AG10803 (cell line): ENCODE measurements at places on chromosomes 7 and 10.

DNA sequence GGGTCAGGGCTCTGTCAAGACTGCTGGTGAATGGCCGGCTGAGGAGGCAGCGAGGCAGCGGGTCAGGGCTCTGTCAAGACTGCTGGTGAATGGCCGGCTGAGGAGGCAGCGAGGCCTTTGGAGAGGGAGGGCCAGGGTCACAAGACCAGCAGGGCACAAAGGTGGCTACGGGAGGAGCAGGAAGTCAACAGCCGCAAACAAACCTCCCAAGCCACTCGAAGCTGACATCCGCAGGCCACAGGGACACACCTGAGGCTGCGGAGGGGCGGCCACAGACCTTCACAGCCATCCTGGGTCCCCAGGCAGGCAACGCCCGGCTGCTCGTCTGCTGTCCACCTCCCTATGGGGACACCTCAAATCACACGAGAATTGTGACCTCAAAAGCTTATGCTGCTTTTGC, 8.9 kb upstream of the GPER1 start:
- no peak for DNase-seq

- DNase-seq: no peak
These were observed 192.2 kb downstream of the CAMK1D start for GRCh38 chr10:12541446-12542067.

DNA sequence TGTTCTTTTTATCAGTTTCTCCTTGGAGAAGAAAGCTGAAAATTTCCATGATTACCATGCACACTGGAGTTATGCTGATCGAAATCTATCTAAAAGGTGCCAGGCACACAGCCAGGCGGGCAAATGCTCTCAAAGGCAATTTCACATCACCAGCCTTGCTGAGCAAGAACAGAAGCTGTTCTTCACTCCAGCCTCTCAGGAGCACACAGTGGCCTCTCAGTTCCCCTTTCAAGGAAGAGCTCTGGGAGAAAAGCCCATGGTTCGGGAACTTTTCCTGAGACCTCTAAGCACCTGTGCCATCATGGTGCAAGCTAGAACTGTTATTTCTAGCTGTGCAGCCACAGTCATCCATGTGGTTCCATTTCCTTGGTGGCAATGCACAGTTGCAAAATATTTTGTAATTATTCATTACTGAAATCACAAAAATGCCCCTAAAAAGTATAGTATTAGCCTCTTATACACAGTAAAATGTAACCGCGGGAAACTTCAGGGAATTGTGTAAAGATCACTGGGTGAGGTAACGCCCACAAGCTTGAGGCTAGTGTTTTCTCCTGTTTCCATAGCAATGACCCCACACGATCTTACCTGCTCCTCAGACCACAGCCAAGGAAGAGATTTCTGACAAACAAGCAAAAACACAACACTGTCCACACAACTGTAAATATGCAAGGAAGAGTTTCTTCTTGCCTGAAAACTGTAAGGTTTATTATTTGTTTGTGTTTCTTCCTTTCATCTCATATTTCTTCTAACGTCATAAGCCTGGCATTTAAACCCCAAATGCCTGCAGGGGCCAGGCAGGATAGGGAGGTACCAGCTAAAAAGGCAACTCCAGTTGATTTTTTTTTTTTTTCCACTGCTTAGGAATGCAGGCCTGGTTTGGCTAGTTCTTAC, 121.2 kb downstream of the FAM107B start:
- peak; percentile 86 for DNase-seq

DNA sequence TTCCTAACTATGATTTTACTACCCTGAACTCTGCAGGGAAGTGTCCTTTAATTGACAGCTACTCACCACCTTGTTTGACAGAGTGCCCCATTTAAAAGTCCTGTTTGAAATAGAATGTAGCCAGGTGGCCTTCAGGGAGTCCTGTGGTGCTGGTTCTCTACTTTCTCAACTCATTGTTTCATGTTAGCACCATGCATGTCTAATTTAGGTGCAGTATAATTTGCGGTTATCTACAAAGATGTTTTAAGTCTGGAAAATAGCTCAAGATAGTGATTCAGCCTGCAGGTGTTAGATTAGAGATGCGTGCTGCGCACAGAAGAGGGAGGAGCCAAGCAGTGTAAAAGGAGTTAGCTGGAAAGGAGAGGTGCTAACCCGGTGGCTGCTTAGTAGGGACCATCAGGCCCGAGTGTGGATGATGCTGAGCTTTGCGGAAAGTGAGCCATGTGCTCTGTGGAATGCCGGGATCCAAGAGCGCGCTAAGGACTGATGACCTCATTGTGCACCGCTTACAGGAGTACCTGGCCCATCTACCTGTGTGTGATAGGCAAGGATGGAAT, 1.2 kb downstream of the CCM2 start:
- DNase-seq: no peak

- DNase-seq: no peak
These were observed 14.1 kb downstream of the CHN2 start for GRCh38 chr7:29208410-29209250.

DNA sequence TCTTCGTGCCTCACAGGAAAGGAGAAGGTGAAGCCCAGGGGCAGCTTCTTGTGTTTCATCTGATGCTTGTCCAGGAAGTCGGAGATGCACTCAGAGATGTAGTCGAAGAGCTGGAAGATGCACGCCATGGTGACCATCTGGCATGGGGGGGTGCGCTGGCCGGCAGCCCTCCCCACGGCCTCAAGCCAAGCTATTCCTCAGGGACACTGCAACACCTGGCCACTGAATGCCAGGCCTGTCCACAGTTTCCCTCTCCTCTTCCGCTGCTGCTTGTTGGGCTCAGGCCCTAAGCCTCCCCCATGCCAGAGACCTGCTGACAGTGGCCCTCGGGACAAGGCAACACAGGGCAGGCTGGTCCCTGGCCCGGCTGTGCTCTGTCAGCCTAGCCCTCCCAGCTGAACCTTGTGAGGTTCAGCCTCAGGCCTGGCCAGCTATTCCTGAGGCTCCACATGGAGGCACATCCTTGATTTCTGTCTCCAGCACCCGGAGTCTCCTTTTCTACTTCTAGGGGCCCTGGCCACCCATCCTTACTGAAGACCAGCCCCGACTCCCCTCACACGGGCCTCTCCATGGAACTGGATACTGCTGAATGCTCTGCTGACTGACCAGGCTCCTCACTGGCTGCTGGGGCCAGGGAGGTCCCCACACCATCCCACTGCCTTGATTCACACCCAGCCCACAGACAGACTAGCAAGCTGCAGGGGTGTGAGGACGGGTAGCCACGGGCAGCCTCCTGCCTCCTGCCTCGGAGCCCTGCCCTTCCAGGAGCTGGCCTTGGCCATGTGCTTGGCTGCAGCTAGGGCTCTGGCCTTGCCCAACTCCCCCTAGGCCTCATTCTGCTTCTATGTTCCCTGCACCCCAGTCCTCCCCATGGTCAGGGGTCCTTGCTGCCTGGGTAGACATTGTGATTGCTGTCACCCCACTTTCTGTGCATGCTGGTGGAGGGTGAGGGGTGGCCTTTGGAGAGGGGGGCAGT, 10.1 kb upstream of the MYL7 start:
- DNase-seq: no peak

DNA sequence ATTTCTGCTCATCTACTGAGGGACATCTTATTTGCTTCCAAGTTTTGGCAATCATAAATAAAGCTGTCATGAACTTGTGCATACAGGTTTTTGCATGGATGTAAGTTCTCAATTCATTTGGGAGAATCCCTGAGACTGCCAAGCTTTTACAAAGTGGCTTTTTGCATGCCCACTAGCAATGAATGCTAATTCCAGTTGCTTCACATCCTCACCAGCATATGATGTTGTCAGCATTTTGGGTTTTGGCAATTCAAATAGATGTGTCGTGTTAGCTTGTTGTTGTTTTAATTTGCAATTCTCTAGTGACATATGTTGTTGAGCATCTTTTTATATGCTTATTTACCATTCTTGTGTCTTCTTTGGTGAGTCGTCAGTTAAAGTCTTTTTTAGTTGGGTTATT, 57.2 kb downstream of the RAB18 start:
- peak; percentile 12 for DNase-seq

GRCh38 chr7:69596056-69596455, 2.2 kb upstream of the AUTS2 start:
- DNase-seq: no peak

GRCh38 chr10:34526758-34527730, 288.1 kb downstream of the PARD3 start:
- DNase-seq: peak; percentile 97

- DNase-seq: no peak
These were observed 431.3 kb downstream of the GALNT17 start for GRCh38 chr7:71563276-71563675.

DNA sequence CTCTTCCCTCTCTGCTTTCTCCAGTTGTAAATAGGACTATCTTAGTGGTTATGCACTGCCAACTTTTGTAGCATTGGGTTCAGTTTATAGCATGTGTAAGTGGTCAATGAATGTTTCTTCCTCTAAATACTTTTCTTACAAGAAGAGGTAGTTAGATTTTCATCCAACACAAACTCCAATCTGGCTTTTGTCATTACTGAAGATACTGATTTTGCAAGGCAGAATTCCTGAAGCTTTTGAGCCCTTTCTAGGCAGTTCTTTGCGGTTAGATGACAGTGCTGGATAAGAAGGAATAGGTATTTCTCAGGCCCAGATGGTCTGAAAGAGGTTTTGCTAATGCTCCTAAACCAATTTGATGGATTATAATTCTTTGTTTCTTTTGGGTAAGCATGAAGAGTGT, 60.5 kb downstream of the BICC1 start:
- peak; percentile 52 for DNase-seq

DNA sequence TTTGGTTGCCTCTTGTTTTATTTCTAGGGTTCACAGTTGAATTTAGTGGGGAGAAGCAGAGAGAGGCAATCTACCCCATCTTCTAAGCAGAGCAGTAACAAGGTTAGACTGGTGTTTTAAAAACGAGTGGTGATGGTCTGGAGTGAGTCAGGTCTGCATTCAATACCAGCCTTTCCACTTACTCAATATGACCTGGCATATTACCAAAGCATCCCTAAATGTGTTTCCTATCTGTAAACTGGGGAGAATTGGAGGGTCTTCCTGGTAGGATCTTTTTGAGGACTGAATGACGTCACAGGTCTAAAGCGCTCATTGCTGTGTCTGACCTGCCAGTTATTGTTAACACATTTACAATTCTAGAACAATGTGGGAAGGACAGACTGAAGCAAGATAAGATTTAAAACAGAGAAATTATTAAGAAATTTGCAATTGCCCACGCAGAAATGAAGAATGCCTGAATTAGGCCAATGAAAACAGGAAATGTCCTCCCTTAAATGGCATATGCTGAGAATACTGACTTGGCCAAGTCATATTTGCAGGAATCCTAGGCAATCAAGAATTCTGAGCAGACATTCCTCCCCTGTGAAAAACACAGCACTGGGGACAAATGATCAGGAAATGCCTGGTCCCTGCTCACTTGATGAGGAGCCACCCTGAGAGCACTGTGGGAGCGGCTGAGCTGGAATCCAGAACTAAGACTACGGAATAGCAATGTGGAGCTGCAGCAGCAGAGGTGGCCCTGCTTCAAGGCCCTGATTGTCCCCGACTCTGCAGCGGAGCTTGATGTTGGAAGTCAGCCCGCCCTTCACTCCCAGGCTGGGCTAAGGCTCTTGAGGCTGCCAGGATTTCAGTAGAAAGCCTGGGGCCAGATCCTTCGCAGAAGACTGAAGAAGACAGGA, 184.5 kb upstream of the CXCL12 start:
- DNase-seq: peak; percentile 96

DNA sequence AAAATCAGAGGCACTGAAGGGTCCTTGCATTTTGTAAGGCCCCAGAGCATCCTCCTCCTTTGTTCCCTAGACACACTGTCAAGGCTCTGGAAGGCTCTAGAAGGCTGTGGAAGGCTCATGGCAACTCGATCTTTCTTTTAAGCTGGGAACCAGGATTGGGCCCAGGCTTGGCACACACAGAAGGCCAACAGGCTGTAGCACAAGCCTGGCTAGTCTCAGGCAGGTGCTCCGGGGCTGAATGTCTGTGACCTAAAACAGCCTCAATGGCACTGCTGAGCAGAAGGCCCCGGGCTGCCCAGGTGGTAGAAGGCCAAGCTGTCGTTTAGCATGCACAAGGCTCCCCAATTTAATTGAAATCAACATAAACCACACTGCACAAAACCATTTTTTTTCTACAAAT, 55.7 kb downstream of the PRKAG2 start:
- DNase-seq: no peak

GRCh38 chr10:8283986-8284385, 229.5 kb downstream of the GATA3 start:
- no peak for DNase-seq

DNA sequence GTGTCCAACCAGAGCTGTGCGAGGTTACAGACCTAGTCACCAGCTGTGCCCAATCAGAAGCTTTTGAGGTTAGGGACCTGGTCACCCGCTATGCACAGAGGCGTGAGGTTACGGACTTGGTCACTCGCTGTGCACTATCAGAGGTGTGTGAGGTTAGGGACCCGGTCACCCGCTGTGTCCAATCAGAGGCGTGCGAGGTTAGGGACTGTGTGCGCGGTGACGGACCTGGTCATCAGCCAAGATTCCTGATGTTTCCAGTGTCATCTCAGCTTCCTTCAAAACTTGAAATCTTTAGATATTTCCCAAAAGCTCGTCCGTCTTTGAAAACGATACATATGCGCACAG, 182.1 kb downstream of the DIP2C start:
- DNase-seq: no peak

GRCh38 chr10:29691564-29692072, 56.8 kb upstream of the SVIL start:
- peak; percentile 36 for DNase-seq

- peak; percentile 64 for DNase-seq
These were observed 24.0 kb downstream of the BZW2 start for GRCh38 chr7:16670021-16670420.

DNA sequence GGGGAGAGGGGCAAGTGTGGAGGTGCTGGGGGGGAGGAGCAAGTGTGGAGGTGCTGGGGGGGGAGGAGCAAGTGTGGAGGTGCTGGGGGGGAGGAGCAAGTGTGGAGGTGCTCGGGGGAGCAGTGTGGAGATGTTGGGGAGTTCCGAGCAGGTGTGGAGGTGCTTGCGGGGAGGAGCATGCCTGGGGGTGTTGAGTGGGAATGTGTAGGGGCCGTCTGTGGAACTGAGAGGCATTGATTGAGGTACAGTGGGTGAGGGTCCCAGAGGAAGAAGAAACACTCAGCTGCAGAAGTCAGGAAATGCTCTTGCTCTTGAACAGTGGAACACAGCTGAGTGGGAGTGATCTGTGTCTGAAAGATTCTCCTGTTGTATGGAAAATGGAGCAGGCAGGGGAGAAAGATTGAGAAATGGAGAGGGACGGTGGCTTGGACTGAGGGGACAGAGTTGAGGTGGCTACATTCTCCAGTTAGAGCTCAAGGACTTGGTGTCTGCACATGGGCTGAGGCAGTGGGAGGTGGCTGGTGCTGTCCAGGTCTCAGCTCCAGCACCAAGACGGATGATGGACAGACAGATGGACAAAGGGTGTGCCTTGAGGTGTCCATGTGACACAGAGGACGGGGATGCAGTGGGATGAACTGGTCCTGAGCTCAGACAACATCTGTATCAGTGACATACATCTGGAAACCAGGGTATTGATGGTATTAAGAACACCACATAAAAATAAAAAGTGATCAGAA, 25.2 kb upstream of the NCAPG2 start:
- DNase-seq: no peak
